ENCODE measurements at places on chromosomes 11 and 22. TPM values are rescaled to one million over a fixed set of nuclear protein-coding genes. Genes with fewer than 3 reads are reported as not detected.

Gene DDTL
- 0.87 TPM for total RNA-seq

Gene KRTAP5-6
- not detected for total RNA-seq

Gene PEX26
- 20.1 TPM for total RNA-seq

Gene BEST1
- total RNA-seq = 3.1 TPM

Gene RAB38
- 3.4 TPM for total RNA-seq

Gene MED17
- 35.4 TPM for total RNA-seq

Gene DDI1
- total RNA-seq = not detected

Gene H19
- total RNA-seq = 0.50 TPM

Gene ART5
- 0.75 TPM for total RNA-seq

Gene OR8D1
- total RNA-seq = under 0.01 TPM

Gene GSTP1
- 840 TPM for total RNA-seq

Gene CBLIF
- total RNA-seq = not detected

Gene C1QTNF5
- total RNA-seq = 3.5 TPM

Gene TNNI2
- not detected for total RNA-seq

Gene CTSW
- total RNA-seq = 0.12 TPM

Gene MYOD1
- total RNA-seq = 0.12 TPM

Gene UPK3A
- not detected for total RNA-seq

Gene LDHAL6A
- total RNA-seq = not detected

Gene LRRN4CL
- 12.2 TPM for total RNA-seq

Gene IGLL5
- total RNA-seq = not detected

Gene HSPB2
- not detected for total RNA-seq

Gene CXCR5
- not detected for total RNA-seq

Gene SMIM35
- total RNA-seq = not detected

Gene CLDN5
- 1.1 TPM for total RNA-seq

Gene TRIM6
- 6.5 TPM for total RNA-seq

Gene PACSIN2
- 60.3 TPM for total RNA-seq

Gene SOX10
- total RNA-seq = not detected

Gene VWCE
- total RNA-seq = 0.11 TPM

Gene MMP1
- 221 TPM for total RNA-seq

Gene C22orf31
- total RNA-seq = not detected

Gene FDXACB1
- total RNA-seq = 2.7 TPM

Gene MIAT
- total RNA-seq = 1.5 TPM

Gene APOL3
- total RNA-seq = 7.9 TPM

Gene TMEM109
- 14.9 TPM for total RNA-seq

Gene RIMBP3B
- 0.11 TPM for total RNA-seq

Gene TRIM48
- total RNA-seq = not detected

Gene MYO7A
- 0.12 TPM for total RNA-seq

Gene SLC43A3
- total RNA-seq = 98.7 TPM

Gene VPREB1
- total RNA-seq = not detected

Gene CCDC89
- total RNA-seq = 7.9 TPM

Gene SMTN
- total RNA-seq = 322 TPM

Gene C11orf65
- 1.5 TPM for total RNA-seq

Gene RNF215
- total RNA-seq = 24.1 TPM

Gene THOC5
- 59.5 TPM for total RNA-seq

Gene EXPH5
- 1.1 TPM for total RNA-seq

Gene C11orf87
- not detected for total RNA-seq

Gene MGAT3
- total RNA-seq = not detected

Gene PDGFD
- total RNA-seq = 1.4 TPM

Gene IGSF9B
- 0.50 TPM for total RNA-seq

Gene ACCS
- total RNA-seq = 11.1 TPM

Gene C11orf97
- total RNA-seq = not detected

Gene TMEM151A
- 0.11 TPM for total RNA-seq

Gene OSM
- total RNA-seq = not detected

Gene TSKU
- total RNA-seq = 9.4 TPM

Gene LARGE2
- total RNA-seq = not detected
